COLO829 (cell line): ENCODE measurements at places on chromosomes 16 and 17.

GRCh38 chr17:30520882-30521281, 43.7 kb downstream of the GOSR1 start:
- peak; percentile 36 for DNase-seq

GRCh38 chr17:75313941-75314551, 24.8 kb upstream of the SLC25A19 start:
- DNase-seq, result no peak

DNA sequence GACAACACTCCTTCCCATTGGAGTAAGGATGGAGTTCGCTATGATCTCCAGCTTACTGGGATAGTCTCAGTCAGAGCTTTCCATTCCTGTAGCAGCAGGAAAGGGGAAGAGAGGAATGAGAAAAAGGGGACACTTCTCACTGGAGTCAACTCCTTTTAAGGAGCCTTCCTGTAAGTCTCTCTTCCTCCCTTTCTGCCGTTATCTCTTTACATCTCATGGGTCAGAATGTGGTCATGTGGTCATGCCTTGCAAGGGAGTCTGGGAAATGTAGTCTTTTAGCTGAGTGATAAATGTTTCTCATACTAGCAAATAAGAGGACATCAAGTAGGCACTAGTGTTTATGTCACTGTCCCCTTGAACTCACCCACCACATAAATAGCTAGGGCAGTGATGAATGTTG, 227.3 kb downstream of the HAPSTR1 start:
- DNase-seq, result no peak

GRCh38 chr16:49523435-49524159, 150.0 kb downstream of the C16orf78 start:
- DNase-seq, result no peak

GRCh38 chr17:42879596-42879985, 21.0 kb upstream of the G6PC1 start:
- no peak for DNase-seq

GRCh38 chr17:59840329-59841090, 52.2 kb downstream of the TUBD1 start:
- DNase-seq, result no peak

DNA sequence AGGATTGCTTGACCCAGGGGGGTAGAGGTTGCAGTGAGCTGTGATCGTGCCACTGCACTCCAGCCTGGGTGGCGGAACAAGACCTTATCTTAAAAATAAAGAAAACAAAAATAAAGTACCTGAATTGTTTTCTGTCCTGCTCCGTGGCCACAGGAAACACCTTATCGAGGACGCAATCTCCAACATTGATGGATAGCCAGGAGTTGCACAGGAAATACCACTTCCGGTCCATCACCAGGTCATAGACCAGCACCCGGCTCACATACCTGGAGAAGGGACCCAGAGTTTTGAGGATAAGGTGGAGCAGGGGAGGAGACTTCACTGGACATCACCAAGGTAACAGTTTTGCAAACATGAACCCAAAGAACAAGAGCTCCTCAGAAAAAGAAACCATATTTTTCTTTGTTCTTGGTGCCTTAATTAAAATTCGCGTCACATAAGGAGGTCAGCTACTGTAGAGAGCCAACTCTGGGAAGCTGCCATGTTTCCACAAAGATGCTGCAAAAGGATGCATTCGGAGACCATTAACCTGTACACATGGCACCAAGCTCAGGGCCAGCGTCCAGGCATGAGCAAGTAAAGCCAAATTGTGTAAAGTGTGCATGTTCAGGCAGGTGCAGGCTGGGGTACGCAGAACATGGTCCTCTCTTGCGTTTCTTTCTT, 55.6 kb upstream of the GCSH start:
- no peak for DNase-seq

DNA sequence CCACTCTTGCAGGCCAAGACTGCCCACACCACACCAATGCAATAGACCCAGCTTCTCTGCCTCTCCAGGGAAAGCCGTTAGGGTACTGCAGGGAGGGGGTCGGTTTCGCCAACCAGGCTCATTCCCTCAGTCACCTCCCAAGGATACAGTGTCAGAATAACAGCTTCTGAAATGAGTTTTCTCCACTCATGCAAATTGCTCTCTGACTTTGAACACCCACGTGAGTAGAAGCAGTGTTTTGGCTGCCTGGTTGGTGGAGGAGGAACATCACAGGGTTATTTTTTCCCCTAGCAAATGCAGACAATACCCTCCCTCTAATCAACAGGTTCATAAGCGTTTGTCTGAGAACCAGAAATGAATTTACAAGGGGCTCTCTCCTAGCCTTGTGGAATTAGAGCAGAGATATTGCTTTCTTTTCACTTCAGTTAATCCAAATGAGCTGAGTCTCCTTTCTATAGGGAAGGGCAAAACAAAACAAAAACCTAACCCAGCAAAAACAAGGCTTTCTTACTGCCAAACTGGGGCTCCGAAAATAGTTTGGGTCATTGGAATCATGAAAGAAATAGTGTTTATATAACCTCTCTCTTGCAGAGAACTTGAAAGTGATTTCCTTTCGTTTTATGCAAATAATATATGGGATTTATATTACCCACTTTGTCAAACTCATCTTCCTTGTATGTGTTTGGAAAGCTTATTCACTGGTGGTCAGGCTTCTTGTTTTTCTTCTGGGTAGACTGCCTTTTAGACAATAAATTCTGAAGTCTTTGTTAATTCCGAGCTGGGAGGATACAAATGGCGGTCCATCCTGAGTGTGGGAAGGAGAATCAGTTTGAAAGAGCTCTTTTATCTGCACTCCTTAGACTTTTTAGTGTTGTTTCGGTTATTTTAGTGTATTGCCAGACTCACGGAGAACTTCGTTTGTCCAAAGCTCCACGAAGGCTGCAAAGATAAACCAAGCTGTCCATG, 229.9 kb downstream of the MSI2 start:
- peak; percentile 16 for DNase-seq

DNA sequence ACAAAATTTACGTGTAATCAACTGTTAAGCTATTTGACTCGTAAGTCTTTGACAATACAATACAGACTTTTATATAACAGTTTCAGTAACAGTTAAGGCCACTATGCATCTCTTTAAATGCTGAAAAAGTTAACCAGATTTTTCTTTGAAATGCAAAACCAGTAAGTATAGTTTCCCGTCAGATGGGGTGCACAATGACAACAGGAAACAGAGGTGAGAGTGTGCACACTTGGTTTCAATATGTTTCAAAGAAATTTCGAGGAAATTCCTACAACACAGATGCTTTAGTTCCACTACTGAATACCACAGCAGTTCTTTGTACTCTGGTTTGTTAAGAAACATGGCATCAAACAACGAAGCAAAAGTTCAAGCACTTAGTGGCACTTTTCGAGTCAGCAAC, 48.4 kb downstream of the RNF157 start:
- no peak for DNase-seq

DNA sequence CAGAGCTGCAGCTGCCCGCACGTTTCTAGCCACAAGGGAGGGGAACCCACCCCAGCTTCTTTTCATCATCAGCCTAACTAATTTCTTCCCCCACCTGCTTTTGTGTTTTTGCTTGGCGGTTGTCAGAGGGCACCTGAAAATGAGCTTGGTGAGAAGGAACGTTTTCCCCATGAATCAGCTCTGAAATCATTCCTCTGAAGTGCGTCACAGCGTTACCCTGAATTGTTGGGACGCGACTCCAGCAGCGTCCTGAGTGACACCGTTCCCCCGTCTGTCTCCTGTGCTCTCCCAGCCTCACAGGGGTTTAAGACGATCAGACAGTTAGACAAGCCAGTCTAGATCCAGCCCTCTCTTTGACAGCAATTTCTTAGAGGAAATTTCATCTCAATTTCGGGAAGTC, 722.9 kb upstream of the EEF2KMT start:
- no peak for DNase-seq

DNA sequence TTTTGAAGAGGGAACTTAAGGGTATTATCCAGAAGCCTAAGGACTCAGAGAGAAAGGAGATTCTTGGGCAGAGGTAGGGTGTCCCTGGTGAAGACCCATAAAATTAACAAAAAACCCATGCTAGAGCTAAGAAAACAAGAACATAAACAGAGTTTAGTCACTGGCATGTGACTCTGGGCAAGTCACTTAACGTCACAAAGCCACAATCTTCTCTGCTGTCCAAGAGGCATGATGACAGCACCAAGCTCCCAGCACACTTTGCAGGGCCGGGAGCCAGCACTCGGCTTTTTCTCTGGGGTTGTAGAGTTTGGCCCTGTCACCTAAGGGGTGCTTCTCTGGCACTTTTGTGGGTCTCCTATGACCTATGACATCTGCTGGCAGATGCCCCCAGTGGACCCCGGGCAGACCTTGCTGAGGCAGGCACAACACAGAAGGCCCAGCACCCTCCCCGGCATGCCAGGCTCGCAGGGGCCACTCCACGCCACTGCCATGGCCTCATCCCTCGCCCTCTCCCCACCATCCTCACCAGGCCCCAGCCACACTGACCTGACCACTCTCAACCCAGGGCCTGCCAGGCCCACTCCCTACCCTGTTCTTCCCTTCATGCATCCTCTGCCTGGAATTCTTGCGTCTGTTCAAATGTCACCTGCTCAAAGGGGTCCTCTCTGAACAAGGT, 69.8 kb downstream of the DYNLRB2 start:
- no peak for DNase-seq

DNA sequence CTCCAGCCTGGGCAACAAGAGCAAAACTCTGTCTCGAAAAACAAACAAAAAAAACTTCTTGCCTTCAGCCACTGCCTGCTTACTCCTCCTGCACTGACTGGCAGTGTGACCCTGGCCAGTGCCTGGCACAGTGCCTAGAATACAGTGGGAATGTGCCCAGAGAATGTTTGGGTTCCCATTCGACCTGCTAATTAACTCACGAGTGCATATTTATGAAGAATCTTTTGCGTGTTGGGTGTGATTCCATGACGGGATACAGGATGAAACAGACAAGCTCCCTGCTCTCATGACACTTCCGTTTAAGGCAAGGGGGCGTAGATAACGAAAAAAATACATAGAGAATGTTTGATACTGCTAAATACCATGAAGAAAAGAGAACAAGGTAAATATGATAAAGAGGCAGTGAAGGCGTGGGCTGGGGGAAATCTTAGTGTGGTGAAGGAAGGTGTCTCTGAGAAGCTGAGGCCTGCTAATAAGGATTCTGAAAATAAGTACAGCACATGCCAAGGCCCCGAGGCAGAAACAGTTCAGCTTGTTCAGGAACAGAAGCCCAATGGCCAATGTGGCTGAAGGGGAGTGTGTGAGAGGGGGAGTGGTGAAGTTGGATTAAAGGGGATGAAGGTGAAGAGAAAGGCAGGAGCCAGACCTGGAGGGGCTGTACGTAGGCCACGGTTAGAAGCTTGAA, 4.3 kb downstream of the ABI3 start:
- DNase-seq, result no peak

- DNase-seq, result peak; percentile 56
These were observed 20.4 kb upstream of the WDR45B start for GRCh38 chr17:82668631-82669099.

GRCh38 chr17:37177254-37177870, 198.4 kb upstream of the C17orf78 start:
- peak; percentile 42 for DNase-seq

GRCh38 chr16:56865394-56866062, 521 bp downstream of the SLC12A3 start:
- no peak for DNase-seq

GRCh38 chr17:68057531-68057952, 22.0 kb downstream of the KPNA2 start:
- no peak for DNase-seq

DNA sequence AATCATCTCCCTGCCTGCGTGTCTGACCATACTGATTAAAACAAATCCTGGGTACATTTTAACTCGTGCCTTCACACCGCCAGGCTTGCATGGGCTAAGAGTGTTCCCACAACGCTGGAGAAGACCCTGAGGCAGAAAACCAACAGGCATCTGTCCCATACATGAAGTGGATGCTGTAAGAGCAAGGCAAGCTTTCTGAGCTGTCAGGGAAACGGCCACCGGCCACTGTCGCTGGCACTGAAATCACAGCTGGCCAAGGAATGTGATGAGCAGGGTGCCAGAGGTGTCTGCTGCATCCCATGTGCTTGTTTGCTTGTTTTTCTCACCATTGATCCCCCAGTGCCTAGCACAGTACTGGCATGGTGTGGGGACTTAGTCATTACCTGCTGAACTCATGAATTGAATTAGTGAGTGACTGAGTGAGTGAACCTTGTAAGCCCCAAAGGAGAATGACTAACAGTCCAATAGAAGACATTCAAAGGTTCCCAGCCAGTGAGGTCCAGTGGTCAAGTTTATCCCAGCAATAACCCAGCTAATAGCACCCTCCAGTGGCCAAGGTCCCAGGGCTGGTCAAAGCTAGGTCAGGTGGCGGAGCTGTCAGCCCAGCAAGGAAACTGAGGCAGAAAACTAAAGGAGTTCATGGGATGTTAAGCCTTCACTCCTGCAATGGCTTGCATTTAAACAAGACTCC, 92.7 kb upstream of the CDH5 start:
- DNase-seq, result peak; percentile 19

DNA sequence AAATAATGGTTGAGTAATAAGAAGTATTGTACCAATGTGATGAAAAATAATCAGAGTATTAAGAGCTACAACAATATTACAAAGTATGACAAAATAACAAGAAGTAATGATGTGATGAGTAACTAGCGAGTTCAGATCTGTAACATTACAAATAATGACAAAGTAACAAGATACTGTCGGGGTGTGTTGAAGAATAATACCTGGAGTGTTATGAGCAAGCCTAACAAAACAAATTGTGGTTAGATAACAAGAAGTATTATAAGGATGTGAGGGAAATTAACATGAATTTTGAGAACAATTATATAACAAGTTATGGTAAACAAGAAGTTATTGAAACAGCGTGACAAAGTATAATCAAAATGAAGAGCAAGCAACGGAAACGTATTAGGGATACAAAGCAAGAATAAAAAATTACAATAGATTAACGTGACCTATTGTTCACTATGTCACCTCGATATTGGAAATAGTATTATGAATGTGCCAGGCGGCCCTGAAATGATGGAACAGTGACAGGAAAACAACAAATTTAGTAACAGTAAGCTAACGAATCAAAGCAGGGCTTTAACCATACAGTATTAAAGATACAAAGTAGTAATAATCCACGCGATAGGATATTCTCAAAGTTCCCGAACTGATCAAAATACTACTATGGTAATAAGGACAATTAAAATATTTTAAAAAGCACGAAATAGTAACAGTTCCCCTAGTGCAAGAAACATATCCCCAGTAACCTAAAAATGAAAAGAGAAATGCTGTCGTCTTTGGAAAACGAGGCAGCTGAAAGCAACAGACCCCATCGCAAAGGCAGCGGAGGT, 1.6 kb downstream of the TBX4 start:
- DNase-seq, result no peak

DNA sequence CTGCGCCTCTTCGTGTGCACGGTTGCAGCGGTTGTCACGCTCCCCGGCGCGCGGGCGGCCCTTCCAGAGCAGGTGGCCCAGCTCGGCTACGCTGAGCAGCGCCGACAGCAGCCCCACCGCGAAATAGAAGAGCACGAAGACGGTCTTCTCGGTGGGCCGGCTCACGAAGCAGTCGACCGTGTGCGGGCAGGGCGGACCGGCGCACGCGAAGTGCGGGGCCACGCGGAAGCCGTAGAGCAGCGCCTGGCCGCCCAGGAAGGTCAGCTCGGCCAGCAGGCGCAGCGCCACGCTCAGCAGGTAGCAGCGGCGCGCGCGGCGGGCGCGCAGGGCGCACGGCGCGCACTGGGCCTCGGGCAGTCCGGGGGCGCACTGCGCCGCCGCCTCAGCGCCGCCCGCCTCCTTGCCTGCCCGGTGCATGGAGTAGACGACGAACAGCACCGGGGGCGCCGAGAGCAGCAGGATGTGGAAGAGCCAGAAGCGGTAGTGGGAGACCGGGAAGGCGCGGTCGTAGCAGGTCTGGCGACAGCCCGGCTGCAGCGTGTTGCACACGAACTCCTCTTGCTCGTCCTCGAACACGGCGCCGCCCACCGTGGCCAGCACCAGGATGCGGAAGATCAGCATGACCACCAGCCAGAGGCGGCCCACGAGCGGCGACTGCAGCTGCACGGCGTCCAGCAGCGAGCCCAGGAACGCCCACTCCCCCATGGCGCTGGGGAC, 1.3 kb downstream of the GJD3 start:
- no peak for DNase-seq
